ENCODE measurements at places on chromosomes 4 and X.
A peak's percentile ranks its signal among the peaks of the same experiment; 100 is the strongest.

DNA sequence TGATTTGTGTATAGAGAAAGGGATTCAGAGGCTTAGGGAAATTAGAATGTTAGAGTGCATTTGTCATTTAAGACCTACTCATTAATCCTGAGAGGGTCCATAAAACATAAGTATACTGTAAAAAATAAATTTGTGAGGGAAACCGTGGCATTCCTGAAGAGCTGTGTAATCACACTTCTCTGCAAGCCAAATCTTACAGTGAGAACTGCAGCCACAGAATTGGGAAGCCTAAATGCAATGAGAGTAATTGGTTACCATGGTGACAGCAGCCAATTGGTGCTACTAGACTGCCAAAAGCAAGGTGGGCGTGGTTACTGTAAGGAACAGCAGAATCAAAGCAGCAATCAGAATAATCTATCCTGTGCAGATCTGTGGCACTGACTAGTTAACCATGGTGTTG is 345.2 kb upstream of the GRID2 start:
- DNase-seq = no peak
- no peaks in the 10 kb centered on the region for H3K36me3 ChIP-seq
- no peak overlapping the region for H3K27ac ChIP-seq
- H3K4me3 ChIP-seq = no peak overlapping the region
- H3K27me3 ChIP-seq = no peaks in the 10 kb centered on the region

DNA sequence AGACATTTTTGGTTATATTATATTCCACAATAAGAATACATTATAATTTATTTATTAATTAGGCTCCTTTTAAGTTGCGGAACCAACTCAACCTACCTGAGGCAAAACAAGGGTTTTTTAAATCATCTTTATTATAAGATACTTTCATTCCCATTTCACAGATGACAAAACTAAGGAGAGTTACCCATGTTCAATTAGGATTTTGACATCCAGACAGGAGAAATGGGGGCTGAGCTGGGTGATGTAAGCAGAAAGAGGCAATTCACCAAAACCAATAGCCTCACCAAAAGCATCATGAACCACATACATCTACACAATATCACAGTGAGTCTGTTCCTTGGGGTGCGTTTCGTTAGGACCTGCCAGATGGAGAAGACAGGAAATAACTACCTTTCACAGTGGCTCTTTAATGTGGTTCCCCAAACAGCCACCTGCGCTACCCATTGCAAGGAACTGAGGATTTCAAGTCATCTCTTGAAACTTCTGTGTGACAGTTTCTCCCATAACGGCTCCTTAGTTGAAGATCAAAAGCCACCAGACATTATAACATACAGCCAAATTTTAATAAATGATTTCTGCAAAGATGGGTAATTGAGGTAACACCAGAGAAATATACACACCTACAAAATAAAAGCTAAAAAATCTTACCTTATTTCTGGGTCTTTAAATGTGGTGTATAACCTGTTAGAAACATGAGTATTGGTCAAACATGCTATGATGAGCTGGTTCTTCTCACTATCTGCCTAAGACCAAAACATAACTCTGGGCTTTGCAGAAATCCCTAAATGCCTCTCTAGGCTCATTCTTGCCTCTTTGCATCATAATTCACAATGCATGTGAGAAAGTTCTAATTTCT is 190.6 kb upstream of the LEF1 start:
- no peaks in the 10 kb centered on the region for H3K27me3 ChIP-seq
- peak; percentile 65 for DNase-seq
- H3K4me3 ChIP-seq = no peak overlapping the region
- H3K36me3 ChIP-seq = no peaks in the 10 kb centered on the region
- H3K27ac ChIP-seq = no peak overlapping the region

- no peak overlapping the region for H3K4me3 ChIP-seq
- H3K36me3 ChIP-seq = no peaks in the 10 kb centered on the region
- H3K27me3 ChIP-seq = no peaks in the 10 kb centered on the region
- no peak overlapping the region for H3K27ac ChIP-seq
Observed at GRCh38 chr4:139227729-139228404, 50.8 kb upstream of the ELF2 start.

GRCh38 chr4:104494822-104495559 is at the start of gene CXXC4:
Gene CXXC4 (minus strand): TSS chr4:104494894. CDS start chr4:104491802, 3,092 bp downstream.
- H3K4me3 ChIP-seq = peak within 1 kb of the TSS; percentile 67
- DNase-seq = peak; percentile 8

GRCh38 chrX:2642146-2642545 is 48.9 kb upstream of the CD99 start:
- no peaks in the 10 kb centered on the region for H3K36me3 ChIP-seq
- H3K27ac ChIP-seq = no peak overlapping the region
- H3K4me1 ChIP-seq = no peaks in the 10 kb centered on the region
- no peak overlapping the region for H3K4me3 ChIP-seq

GRCh38 chr4:113052379-113052951 is 3.0 kb downstream of the ANK2 start:
- H3K36me3 ChIP-seq = no peaks in the 10 kb centered on the region
- no peaks in the 10 kb centered on the region for H3K4me1 ChIP-seq
- no peak overlapping the region for H3K4me3 ChIP-seq
- no peak for DNase-seq

- DNase-seq = no peak
- no peak overlapping the region for H3K4me3 ChIP-seq
- peaks cover 3% of the 10 kb centered on the region for H3K27me3 ChIP-seq
Observed at GRCh38 chr4:12703036-12703435, 781.1 kb downstream of the RAB28 start.

DNA sequence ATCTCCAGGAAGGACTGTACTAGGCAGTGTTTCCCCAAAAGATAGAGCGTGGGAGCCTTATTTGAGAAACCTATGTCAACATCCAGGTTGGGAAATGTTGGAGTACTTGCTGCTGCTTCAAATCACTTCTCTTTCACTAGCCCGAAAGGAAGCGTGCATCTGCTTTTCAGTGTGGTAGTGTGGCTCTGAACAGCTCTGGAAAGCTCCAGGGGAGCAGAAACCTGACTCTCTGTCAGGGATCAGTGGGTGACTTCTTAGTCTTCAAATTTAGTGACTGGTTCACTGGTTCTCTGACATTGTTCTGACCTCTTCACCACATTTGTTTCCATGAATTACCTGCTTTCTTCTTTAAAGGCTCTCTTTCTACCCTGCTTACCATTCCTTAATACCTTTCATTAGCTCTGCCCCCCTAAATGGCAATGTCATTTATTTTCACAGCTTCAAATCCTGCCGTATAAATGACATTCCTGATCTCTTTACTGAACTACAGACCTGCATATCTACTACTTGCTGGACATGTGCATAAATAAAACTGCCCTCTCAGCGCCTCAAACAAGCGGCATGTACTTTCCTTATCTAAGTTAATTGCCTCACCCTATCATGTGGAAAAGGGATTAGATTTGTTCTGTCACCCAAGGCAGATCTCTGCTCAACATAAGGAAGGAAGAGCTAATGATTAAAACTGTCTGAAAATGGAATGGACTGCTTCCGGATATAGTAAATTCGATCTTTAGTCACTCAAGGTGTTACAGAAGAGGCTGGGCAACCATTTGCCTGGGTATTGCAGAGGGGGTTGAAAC is 37.0 kb downstream of the DLG3 start:
- H3K4me3 ChIP-seq = no peak overlapping the region
- no peak for DNase-seq
- no peaks in the 10 kb centered on the region for H3K36me3 ChIP-seq
- no peaks in the 10 kb centered on the region for H3K4me1 ChIP-seq

DNA sequence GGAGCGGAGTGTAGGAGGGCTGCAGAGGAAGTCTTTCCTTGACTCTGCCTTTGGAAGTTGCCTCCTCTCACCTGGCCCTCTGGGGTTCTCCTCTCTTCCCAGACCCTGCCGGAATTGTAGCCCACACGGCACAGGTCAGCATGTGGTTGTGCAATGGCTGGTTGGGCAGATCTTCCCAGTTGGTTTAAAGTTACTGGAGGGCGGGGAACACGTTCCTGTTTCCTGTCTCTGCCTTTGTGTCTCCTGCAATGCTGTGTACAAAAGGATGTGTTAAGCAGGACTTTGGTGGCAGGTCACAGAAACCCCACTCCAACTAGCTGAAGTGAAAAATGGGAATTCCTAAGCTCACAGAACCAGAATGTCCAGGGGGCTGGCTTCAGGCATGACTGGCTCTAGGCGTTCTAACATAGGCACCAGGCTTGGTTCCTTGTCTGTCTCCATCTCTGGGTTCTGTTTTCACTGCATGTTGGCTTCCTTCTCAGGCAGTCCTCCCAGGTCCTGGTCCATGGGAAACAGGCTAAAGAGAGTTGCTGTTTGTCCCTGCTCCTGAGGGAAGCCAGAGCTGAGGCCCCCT is 19.9 kb downstream of the SORCS2 start:
- no peak overlapping the region for H3K27ac ChIP-seq
- DNase-seq = no peak
- H3K4me1 ChIP-seq = no peaks in the 10 kb centered on the region

GRCh38 chr4:76896614-76897535 is 1.1 kb downstream of the SOWAHB start:
- no peaks in the 10 kb centered on the region for H3K36me3 ChIP-seq
- peak overlapping the region; percentile 82 for H3K4me3 ChIP-seq
- H3K27me3 ChIP-seq = peaks cover 22% of the 10 kb centered on the region
- DNase-seq = peak; percentile 30

DNA sequence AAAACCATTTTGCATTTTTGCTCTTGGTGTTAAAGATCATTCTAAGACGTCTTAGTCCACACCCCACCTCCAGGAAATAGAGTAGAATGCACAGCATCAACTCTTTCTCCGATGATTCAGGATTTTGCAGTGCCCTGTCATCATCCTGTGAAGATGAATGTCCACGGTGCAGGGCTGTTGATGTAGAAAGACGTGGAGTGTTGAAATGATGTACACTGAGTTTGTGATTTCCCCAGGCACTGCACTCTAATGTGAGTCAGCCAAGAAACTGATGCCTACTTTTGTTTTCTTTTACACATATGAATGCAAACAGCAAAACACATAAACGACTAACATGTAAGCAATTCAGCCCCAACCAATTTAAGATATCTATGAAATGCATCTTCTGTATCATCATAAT is 10.5 kb downstream of the LGI2 start:
- no peaks in the 10 kb centered on the region for H3K36me3 ChIP-seq
- DNase-seq = no peak
- H3K4me1 ChIP-seq = no peaks in the 10 kb centered on the region
- H3K27me3 ChIP-seq = no peaks in the 10 kb centered on the region

GRCh38 chrX:149849787-149850186 is 31.2 kb upstream of the MAGEA8 start:
- H3K27me3 ChIP-seq = no peaks in the 10 kb centered on the region
- no peak for DNase-seq
- no peaks in the 10 kb centered on the region for H3K4me1 ChIP-seq

DNA sequence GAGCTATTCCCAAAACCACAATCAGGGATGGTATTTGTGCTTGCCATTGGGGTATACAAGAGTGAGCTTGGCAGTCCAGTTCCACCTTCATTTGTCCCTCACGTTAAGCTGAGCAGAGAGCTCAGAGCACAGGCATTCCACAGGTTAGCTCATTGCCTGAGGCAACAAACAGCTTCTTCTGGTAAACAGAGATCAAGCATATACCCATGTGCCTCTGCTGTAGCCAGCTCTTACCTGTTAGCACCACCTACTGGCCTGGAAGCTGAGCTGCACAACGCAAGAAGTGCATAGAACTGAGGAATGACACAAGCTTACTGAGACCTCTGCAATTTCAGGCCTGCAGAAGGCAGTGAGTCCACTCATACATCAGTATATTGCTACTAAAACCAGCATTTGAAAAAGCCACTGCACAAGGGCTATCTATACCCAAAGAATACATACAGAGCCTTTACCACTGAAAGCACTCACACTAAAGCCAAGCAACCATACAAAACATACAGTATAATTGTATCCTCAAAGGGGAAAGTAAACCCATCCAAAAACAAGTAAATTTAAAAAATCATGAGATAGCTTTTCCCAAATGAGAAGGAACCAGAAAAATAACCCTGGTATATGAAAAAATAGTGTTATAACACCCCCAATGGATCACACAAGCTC is 258.3 kb upstream of the GABRA2 start:
- no peaks in the 10 kb centered on the region for H3K4me1 ChIP-seq
- no peak for DNase-seq
- H3K36me3 ChIP-seq = no peaks in the 10 kb centered on the region
- no peaks in the 10 kb centered on the region for H3K27me3 ChIP-seq
- H3K27ac ChIP-seq = no peak overlapping the region

DNA sequence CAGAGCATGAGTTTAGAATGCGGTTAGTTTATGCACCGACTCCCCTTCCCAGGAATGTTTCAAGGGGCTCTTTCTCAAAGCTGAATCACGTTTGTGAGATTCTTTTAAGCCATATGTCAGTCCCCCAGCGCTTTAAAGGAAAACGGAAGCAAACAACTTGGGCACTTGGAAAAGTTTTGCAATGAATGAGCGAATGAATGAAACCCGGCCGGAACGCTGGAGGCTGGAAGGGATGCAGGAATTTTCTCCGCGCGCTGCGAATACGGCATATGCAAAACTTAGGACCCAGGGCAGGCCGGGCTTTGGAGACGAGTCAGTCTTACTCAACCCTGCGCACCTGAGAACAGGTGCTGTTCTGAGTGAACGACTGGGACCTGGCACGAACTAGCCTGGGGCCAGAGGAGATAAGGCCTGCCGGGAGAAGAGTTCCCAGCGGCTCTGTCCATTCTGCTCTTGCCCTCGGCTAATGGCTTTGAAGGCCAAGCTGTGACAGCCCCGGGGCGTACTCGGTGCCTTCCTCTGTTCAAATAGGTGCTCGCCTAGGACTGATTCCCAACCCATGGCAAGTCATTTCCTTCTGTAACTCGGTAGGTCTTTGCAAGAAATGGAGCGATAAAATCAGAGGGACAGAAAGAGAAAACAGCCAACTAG is 743 bp upstream of the NRK start:
- no peaks in the 10 kb centered on the region for H3K4me1 ChIP-seq
- H3K4me3 ChIP-seq = no peak overlapping the region
- no peak for DNase-seq
- peaks cover 2% of the 10 kb centered on the region for H3K27me3 ChIP-seq
- no peak overlapping the region for H3K27ac ChIP-seq

GRCh38 chr4:69116645-69117321 is 20.5 kb downstream of the UGT2B7 start:
- H3K4me1 ChIP-seq = no peaks in the 10 kb centered on the region
- H3K27me3 ChIP-seq = no peaks in the 10 kb centered on the region
- H3K27ac ChIP-seq = no peak overlapping the region
- no peaks in the 10 kb centered on the region for H3K36me3 ChIP-seq
- no peak overlapping the region for H3K4me3 ChIP-seq

GRCh38 chrX:148567779-148568178 is 67.4 kb downstream of the AFF2 start:
- H3K27ac ChIP-seq = no peak overlapping the region
- H3K4me3 ChIP-seq = no peak overlapping the region
- no peaks in the 10 kb centered on the region for H3K27me3 ChIP-seq
- no peak for DNase-seq
